ENCODE measurements at places on chromosomes 3 and 15. TPM values are rescaled to one million over a fixed set of nuclear protein-coding genes. Genes with fewer than 3 reads are reported as not detected.

- H3K36me3 ChIP-seq = no peaks in the 10 kb centered on the region
- H3K4me1 ChIP-seq = no peaks in the 10 kb centered on the region
- DNase-seq = no peak
- H3K27me3 ChIP-seq = no peaks in the 10 kb centered on the region
- no peak overlapping the region for H3K4me3 ChIP-seq
Measured at GRCh38 chr3:171365489-171365888, 94.7 kb downstream of the TNIK start.

GRCh38 chr3:140920029-140920428, 21.6 kb upstream of the SLC25A36 start:
- no peak overlapping the region for H3K27ac ChIP-seq
- H3K36me3 ChIP-seq = no peaks in the 10 kb centered on the region
- no peak overlapping the region for H3K4me3 ChIP-seq
- H3K27me3 ChIP-seq = peaks cover 16% of the 10 kb centered on the region

DNAJA4 gene
- 3.4 TPM for total RNA-seq

- no peak overlapping the region for H3K4me3 ChIP-seq
- no peaks in the 10 kb centered on the region for H3K36me3 ChIP-seq
- H3K27ac ChIP-seq = no peak overlapping the region
- no peak for DNase-seq
- no peaks in the 10 kb centered on the region for H3K4me1 ChIP-seq
- no peaks in the 10 kb centered on the region for H3K27me3 ChIP-seq
Measured at GRCh38 chr3:187932530-187932929, 187.3 kb upstream of the BCL6 start.

- H3K4me3 ChIP-seq = peak overlapping the region; percentile 78
- peak overlapping the region; percentile 99 for H3K27ac ChIP-seq
- H3K4me1 ChIP-seq = no peaks in the 10 kb centered on the region
- no peaks in the 10 kb centered on the region for H3K36me3 ChIP-seq
- H3K27me3 ChIP-seq = no peaks in the 10 kb centered on the region
Measured at GRCh38 chr15:79896131-79896633, 632 bp downstream of the MTHFS start.

DNA sequence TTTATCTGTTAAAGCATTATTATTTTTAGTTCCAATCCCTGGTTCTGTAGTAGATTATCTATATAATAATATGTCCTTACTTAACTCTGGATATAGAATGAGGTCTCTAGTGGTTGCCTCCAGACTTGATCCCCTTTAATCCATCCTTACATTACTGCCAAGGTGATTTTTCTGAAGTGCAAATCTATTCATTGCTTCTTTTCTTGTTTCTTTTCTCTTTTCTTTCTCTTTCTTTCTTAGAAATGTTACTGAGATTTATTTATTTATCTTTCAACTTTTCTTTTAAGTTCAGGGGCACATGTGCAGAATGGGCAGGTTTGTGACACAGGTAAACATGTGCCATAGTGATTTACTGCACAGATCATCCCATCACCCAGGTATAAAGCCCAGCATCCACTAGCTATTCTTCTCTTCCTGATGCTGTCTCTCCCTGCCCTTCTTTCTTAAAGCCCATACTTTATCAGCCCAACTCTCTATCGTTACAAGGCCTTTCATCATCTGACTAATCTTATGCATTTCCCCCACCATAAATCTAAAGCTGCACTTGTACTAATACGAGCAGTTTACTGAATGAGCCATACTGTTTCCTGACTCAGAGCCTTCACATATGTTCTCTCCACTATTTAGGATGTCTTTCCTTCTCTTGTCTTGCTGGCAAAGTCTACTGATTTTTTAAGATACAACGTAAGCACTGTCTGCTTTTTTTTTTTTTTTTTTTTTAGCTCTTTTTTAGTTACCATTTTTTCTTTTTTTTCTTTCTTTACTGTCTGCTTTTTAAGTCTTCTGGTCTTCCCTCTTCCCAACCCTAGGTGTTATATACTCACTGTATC, 4.6 kb downstream of the GLCE start:
- no peak overlapping the region for H3K4me3 ChIP-seq
- DNase-seq = no peak
- no peak overlapping the region for H3K27ac ChIP-seq
- H3K27me3 ChIP-seq = no peaks in the 10 kb centered on the region
